ENCODE measurements at places on chromosomes 1 and 21.

DNA sequence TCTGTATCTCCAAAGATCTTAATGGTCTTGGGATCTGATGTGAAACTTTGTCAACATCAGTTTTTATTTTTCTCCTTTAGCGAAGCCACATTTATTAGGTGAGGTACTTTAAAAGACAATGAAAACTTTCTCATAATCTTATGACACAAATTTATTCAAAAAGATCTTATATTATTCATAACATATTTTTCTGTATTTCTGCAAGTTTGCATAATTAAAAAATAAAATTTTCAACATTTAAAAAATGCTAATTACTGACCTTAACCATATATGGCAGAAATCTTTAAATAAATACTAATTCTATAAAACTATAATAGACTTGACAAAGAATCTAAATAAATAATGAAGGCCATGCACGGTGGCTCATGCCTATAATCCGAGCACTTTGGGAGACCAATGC lies 72.5 kb downstream of the PRPF38A start:
- no peak for DNase-seq

- no peak for DNase-seq
Observed at GRCh38 chr1:180609643-180610555, 21.9 kb upstream of the XPR1 start.

- DNase-seq: no peak
Observed at GRCh38 chr1:65952696-65953095, 160.0 kb downstream of the PDE4B start.

- no peak for DNase-seq
Observed at GRCh38 chr1:174839211-174839610, 160.5 kb upstream of the CACYBP start.

- no peak for DNase-seq
Observed at GRCh38 chr1:6484826-6485167, 6.7 kb downstream of the PLEKHG5 start.

DNA sequence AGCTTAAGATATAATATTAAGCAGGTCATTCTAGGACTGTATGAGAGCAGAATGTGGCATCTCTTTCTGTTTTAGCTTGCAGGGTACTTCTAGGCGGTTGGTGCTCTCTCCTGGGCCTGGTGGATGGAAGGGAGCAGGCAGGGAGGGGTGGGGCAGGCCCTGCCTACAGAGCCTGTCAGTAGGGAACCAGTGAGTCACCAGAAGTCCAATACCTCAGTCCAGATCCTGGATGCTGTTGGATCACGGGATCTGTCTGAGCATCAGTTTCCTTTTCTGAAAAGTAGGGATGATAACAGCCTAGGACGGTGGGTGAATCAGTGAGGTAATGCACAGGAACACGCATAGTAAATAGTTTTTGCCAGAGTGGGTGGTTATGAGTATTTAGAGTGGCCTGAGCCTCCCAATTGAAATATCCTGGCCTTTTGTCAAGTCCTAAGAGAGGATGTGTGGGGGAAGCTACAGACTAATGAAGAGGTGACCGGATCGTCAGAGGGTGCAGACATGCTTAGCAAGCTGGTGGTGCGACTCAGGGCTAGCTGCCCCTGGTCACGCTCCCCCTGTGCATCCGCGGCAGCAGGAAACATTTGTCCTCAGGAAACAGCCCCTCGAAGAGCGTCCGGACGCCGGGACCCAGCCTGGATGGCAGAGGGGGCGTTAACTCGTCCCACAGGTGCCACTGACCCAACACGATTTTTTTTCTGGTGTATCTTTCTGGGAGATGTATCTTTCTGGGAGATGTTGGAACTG lies 23.9 kb downstream of the NAV1 start:
- no peak for DNase-seq

DNA sequence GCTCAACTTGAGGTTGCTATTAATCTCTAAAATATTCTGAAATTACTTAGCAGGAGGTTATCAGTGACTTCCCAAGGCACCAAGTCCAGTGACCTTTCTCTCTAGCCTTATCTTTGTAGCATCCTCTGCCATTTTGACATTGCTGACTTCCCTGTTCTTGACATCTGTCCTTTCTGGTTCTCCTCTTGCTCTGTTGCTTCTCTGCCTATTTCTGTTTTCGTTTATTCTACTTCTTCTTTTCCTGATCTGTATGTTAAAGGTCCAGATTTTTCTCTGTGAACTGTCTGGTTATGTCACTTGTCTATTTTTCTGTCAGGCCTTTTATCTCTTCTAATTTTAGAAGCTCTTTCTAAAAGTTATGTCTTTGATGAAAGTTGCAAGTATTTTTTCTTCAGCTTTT lies 178.8 kb downstream of the VPS13D start:
- no peak for DNase-seq

GRCh38 chr1:20555758-20556120 lies 3.4 kb downstream of the FAM43B start:
- DNase-seq: no peak

GRCh38 chr1:167371030-167371429 lies 147.3 kb downstream of the CD247 start:
- DNase-seq: no peak

DNA sequence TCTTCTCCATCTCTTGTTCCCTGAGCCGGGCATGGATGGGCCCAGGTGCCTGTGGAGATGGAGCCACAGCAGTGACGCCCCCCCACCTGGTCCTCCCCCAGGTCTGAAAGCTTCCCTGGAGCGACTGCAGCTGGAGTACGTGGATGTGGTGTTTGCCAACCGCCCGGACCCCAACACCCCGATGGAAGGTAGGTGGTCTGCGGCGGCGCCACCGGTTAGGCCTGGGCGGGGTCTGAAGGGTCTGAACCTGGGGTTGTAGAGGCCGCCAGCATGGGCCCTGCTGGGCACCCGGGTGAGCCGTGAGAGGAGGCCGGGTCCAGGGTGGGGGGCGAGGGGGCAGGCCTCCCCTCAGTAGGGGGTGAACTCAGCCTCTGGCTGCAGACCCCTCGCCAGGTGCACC lies 44.6 kb downstream of the KCNAB2 start:
- DNase-seq: no peak

DNA sequence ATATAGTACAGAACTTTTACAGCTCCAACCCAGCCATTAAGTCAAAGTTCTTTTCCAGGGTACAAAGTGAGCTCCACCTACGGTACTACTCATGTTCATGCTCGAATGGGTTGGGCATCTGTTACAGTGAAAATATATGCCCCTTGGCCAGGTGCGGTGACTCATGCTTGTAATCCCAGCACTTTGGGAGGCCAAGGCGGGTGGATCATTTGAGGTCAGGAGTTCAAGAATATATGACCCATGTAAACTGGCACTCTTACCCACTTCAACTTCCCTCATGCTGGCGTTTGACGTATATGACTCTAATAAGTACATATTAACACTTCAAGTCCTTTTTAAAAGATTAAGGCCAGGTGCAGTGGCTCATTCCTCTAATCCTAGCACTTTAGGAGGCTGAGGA lies 71.3 kb upstream of the PKN2 start:
- DNase-seq: no peak

DNA sequence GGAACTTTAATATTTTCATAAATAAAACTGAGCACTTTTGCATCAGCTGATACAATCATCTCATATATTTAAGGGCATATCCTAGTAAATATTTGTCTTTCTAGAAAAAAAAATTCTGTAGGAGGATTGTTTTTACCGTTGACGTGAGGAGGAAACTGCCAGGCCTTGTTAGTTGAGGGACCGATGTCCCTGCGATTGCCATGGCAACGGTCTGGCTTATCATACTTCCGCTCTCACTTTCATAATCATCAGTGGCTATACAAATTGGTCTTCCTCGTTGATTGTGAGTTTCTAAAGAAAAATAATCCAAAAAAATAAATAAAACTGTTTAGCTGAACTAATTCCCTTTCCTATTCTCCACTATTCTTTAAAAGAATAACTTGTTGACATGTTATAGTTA lies 69.3 kb upstream of the ANGPTL3 start:
- DNase-seq: no peak

DNA sequence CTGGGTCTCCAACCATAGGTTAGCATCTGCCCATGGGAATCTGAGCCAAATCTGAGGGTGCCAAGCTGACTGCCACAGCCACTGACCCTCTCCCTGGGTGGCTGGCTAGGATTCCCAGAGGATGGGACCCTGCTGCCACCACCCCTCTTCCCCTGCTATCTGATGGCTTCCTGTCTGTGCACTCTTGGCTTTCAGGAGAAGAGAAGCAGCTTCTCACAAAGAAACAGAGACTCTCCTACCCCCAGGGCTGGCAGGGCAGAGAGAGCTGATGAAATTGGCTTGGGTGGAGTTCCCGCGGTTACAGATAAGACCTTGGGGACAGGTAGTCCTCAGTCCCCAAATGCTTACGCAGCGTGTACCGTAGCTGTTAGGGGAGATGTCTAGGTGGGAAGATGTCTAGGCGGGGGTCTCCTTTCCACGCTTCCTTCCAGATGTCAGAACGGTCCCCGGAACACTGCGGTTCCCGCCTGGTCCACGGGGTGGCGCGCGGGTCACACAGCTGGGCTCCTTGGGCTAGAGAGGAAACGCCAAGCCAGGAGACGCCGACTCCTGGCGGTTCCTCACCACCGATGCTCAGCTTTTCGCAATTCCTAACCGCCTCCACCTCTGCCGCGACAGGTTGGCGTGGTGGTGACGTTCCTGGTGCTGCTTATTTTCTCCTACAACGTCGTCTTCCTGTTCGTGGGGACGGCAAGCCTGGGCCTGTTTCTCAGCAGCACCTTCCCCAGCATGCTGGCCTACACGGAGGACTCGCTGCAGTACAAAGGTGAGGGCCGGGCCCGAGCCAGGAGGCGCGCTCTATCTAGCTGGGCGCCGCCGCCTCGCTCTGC lies 40.1 kb downstream of the ELK4 start:
- peak; percentile 79 for DNase-seq

- peak; percentile 57 for DNase-seq
Observed at GRCh38 chr1:230868736-230869385, 540 bp upstream of the C1orf198 start.

DNA sequence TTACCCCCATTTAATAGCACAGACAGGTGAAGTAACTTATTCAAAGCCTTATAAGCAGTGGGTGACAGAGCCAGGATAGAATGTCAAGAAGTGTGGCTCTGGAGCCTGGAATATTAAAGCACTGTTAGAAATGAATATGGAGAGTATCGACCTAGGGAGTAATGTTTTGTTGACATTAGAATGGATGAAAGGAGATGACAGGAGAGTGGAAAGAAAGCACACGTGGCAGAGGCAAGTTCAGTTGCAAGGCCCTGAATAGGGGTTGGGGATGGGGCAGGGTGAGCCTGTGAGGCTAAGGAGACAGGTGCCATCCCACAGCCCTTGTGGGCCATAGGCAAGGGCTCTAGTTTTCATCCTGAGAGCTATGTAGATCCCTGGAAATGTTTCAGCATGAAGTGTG lies 125.5 kb upstream of the PLXNA2 start:
- DNase-seq: no peak

GRCh38 chr1:168104535-168104934 lies 32.2 kb downstream of the GPR161 start:
- DNase-seq: no peak

GRCh38 chr1:71031426-71031825 lies 16.2 kb downstream of the PTGER3 start:
- no peak for DNase-seq

GRCh38 chr21:26125433-26126167 lies 45.0 kb downstream of the APP start:
- no peak for DNase-seq

DNA sequence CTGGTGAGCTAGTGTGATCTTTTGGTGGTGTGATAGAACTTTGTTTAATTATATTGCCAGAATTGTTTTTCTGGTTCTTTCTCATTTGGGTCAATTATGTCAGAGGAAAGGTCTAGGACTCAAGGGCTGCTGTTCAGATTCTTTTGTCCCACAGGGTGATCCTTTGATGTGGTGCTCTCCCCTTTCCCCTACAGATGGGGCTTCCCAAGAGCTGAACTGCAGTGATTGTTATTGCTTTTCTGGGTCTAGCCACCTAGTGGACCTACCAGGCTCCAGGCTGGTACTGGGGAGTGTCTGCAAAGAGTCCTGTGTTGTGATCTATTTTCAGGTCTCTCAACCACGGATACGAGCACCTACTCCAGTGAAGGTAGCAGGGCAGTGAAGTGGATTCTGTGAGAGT lies 25.9 kb upstream of the CD84 start:
- no peak for DNase-seq

DNA sequence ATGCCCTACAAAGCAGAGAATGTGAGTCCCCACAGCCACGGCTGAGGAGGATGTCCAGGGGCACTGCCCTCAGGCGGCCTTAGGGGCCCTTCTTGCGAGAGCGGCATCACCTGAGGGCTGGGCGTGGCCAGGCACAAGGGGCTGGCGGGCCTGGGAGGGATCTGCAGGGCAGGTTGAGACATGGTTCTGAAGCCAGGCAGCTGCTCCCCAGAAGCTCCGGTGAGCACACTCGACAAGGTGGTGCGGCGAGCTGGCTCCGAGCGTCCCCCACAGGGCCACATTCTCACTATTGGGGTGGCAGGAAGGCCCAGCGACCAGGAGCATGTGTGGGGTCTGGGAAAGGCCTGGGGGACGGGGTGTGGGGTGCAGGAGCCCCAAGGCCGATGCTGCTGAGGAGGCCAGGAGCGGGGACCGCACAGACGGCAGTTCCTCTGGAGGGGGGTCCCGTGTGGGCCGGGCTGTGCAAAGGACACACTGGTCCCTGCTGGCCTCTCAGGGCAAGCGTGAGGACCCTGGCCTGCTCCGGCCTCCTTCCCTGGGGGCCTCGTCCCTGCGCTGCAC lies 47.2 kb downstream of the MORN1 start:
- no peak for DNase-seq

DNA sequence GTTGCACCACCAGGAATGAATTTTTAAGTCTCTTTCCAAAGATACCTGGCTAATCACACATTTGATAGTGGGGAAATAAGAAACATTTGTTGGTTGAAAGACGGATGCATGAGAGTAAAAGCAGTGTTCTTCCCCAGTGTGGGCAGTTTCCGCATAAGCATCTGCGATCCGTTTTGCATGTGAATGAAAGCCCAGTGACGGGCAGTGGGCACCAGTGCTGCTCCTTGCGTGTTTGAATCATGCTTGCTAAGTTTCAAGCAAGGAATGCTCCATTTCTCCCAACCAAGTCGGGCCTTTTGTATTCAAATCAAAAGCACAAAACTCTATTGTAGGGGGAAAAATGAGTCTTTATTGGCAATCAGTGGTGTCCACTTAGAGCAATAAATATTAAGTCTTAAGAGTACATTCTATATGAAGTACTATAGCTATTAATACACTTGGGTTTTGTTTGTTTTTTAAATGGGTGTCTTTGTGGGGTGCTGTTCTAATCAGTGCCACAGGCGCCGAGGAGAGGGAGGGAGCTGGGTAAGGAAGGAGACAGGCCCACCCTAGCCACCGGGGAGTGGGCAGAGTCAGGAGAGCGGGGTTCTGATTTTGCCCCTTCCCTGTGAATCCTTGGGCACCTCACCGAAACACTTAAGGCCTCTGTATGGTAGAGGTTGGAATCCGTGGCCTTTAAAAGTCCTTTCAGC lies 750 bp upstream of the PTGFRN start:
- no peak for DNase-seq

- no peak for DNase-seq
Observed at GRCh38 chr1:181416268-181416860, 67.0 kb upstream of the CACNA1E start.

GRCh38 chr21:42248241-42248640 lies 29.3 kb downstream of the ABCG1 start:
- DNase-seq: no peak
